Uterus (tissue), 4 donors: ENCODE measurements at places on chromosomes 12 and 14.

- DNase-seq, result no peak
Measured at GRCh38 chr12:110355073-110355472, 48.4 kb downstream of the ANAPC7 start.

GRCh38 chr14:20093442-20093841, 17.1 kb upstream of the OR4K17 start:
- DNase-seq, result no peak

DNA sequence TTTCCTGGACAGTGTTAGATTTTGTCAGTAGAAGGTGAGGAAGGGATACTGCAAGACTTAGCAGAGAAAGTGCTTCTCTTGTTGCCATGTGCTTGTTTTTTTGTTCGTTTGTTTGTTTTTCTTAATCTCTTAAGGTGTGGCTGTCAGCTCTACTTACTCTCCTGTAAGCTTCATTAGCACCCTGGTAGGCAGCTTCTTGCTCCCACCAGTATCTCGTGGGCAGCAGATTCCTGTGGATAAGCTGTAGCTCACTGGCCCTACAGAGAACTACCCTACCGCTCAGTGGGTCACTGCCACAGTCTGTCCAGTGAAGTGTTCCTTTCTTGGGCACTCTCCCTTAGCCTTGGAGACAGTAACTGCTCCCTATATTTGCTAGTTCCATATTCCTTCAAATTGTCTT, 30.1 kb downstream of the VRK1 start:
- no peak for DNase-seq

DNA sequence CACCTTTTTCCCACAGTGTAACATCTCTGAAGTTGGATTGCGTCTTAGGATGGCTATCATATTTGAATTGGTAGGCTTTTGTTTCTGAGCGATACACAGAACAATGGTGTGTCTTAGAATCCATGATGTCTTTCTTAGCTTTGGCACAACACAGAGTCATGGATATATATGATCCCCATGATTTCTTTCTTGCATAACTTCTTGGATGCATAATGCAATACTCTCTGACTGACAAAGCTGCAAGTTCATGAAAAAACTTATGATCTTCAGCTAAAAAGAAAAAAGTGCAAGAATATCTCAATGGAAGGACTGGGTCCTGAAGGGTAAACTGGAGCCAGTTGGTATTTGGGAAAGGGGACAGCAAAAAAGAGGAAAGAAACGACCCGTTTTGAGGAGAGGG, 48.1 kb downstream of the VWF start:
- no peak for DNase-seq

- no peak for DNase-seq
Measured at GRCh38 chr14:64114166-64114565, 180.0 kb downstream of the ESR2 start.
